ENCODE measurements at places on chromosomes 7 and 10.
A peak's percentile ranks its signal among the peaks of the same experiment; 100 is the strongest.

- DNase-seq = no peak
These were observed 122.6 kb upstream of the LSM8 start for GRCh38 chr7:118061386-118061785.

GRCh38 chr7:135672560-135673359 lies 10.4 kb downstream of the STMP1 start:
- peak; percentile 72 for DNase-seq

DNA sequence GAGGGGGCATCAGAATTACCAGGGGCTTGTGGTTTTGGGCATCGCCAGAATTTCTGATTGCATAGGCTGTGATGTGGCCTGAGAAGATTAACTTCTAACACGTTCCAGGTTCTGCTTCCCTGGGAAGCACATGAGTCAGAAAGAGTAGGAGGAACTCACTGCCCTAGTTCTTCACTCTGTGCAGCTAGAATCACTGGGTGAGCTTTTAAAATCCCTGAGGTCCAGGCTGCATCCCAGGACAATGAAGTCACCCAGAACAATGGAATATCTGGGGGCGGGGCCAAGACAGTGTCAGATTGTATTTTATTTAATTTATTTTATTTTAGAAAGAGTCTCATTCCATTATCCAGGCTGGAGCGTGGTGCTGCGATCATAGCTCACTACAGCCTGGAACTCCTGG lies 636.5 kb downstream of the CALN1 start:
- DNase-seq = peak; percentile 12

- no peak for DNase-seq
These were observed 44.4 kb upstream of the COMMD3 start for GRCh38 chr10:22271786-22272185.

- no peak for DNase-seq
These were observed 339.3 kb upstream of the POM121L12 start for GRCh38 chr7:52695973-52696595.

DNA sequence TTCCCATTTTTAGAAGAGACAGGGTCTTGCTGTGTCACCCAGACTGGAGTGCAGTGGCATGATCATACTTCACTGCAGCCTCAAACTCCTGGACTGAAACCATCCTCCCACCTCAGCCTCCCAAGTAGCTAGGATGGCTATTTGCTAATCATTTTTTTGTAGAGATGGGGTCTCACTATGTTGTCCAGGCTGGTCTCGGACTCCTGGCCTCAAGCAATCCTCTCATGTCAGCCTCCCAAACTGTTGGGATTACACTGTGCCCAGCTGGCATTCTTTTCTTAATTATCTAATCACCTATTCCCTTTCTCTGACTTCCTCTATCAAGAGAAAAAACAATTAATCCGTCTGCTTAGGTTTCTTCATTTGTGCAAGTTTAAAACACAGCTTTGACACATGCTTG lies 172.5 kb upstream of the TRIM24 start:
- no peak for DNase-seq

- DNase-seq = no peak
These were observed 974.6 kb upstream of the CELF2 start for GRCh38 chr10:10043083-10043482.

- no peak for DNase-seq
These were observed 66.6 kb upstream of the WNT16 start for GRCh38 chr7:121262221-121262620.

DNA sequence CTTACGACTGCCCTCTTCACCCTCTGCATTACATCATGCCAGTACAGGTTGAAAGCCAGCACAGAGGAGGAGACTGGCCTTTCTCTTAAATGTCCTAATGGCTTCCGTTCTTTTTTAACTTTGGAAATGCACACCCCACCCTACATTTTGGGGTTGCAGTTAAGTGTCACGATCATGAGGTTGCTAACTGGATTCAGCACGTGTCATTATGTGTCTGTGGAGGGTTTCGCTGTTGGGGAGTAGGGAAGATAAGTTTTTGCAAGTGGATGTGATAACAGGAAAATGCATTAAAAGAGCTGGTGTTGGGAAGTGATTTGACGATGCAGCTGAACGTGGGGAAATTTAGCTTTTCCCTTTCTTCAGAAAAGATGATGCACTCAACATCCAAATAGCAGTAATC lies 135.9 kb downstream of the LRRC4 start:
- DNase-seq = no peak

DNA sequence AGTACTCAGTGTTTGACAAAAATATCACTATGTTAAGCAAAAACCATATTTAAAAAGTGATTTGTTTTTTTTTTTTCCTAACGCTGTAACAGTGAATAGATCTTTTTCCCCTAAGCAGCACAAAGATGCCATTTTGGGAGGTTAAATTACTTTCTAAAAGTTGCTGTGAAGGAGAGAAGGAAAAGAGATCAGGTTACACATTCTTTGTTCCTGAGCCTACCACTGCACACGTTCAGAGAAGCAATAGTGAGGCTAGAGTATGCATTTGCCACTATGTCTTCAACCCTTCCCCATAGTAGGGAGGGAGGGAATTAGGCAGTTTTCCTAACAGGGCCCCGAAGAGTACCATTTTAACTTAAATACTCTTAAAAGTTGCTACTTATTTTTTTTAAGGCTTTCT lies 38.9 kb downstream of the BMPR1A start:
- DNase-seq = no peak

GRCh38 chr10:69383558-69383957 lies 33.2 kb downstream of the TACR2 start:
- no peak for DNase-seq

DNA sequence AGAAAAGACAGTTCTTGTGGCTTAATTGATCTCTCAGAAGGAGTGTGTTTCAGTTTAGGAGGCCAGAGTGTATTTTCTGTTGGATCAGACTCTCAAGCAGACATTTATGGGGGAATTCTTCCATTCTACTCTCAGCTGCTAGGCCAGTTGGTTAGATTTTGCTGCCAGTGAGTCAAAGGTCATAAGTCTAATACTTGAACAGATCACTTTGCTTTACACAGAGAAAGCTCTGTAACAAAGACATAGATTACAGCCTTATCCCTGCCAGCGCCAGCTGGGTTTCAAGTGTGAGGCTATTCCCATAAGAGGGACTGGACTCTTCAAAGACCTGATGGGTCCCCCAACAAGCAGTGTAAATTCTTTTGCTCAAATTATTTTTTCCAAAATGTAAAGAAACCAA lies 145.6 kb upstream of the SEMA3C start:
- no peak for DNase-seq

Data from Ammon's horn (tissue), 1 donor.